ENCODE measurements at places on chromosomes 7 and 10.

DNA sequence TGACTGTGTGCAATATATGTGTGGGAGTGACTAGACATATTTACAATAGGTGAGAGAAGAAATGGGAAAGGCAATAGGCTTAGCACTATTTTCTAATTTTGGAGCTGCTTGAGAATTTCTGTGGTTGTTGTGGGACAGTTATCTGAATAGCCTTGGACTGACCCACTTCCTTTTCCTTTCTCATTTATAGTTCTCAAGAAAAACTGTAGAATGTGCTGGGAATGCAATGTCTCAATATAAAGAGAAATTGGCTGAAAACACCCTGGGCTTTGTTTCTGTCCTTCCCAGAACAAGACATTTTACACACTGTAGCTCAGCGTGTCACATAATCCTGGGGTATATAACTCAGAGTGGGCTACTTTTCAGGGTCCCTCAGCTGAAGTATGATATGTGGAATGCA lies 153.0 kb upstream of the RHOBTB1 start:
- no peak for DNase-seq

DNA sequence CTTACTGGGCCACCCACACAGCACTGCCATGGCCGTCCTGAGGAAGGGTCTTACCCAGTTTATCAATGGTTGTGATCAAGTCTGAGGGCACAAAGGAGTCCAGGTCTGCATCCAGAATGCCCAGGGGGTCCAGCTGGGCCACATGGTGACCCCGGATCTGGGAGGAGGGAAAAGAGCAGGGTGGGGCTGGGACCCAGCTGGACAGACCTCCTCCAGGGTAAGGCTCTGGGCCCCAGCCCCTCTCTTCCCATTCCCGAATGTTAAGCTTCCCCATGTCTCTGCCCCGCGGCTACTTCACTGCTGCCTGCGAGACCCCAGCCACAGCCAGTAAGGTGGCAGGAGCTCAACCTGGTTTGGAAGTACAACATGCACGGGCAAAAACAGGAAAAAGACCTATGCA lies 9.5 kb downstream of the OGDHL start:
- DNase-seq, result no peak

DNA sequence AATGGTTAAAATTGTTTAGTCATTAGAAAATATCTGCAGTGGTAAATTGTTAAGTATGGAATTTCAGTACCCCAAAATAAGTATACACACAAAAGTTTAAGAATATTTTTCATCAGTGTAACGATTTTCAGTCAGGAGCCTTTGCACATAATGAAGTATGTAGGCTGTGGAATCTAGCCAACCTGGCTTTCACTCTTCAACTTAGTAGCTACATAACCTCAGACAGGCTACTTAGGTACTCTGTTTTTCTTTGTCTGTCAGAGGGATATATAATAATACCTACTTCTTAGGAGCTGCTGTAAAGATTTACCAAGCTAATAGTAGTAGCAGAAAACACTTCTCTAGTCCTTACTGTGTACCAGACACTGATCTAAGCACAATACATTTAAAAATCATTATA lies 137.5 kb downstream of the ZEB1 start:
- no peak for DNase-seq

- no peak for DNase-seq
These were observed 24.4 kb downstream of the CACNA2D1 start for GRCh38 chr7:82419200-82419599.

DNA sequence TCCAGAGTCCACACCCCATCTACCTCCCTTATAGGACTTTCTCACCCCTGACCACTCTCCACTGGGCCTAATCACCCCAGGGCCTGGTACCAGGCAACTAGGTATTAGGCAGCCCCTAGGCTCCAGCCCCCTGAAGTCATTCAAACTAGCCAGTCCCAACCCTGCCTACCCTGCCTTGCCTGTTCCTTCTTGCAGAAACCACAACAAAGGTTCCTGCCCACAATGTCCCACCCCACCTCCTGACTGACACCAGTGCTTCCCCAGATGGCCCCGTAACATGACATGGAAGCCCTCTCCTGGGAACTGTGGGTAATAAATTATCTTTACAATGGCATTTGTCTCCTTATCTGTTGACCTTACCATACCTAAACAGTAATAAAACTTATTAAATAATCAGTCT lies 100.6 kb upstream of the PDE1C start:
- no peak for DNase-seq

GRCh38 chr7:109967406-109967805 lies 1123.5 kb upstream of the LRRN3 start:
- DNase-seq, result no peak

DNA sequence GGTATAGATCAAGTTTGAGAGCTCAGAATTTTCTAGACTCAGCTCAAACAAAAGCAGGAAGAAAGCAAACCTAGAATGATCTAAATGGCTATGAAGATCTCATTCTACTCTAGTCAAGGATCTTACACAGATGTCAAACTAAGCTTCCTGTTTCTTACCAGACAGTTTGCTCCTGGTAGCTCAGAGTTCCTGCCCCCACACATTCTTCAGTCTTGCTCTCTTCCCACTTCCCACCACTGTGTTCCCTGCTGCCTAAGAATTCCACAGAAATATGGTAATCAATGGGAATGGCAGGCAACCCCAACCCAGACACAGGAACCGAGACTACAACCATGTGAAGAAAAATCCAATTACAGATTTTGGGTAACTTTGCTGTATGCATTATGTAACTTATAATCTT lies 133.4 kb upstream of the PTN start:
- no peak for DNase-seq

DNA sequence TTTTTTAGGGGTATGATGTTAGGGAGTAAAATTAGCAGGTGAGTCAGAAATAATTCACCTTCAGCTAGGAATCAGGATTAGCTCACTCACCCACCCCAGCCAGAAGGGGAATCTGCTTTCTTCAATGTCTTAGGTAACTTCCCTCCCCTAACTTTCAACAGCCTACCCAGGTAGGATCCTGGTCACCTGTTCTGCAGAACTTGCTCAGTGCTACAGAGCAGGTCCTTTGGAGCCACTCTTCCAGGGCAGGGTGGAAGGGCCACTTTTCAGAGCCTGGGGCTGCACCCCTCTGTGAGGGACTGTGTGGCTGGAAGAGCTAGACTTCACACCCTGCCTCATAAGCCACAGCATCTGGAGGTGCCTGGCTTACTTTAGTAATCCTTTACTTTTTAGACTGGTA lies 58.1 kb downstream of the SHH start:
- no peak for DNase-seq
